Foreskin keratinocyte (primary cell): ENCODE measurements at places on chromosomes 1 and 21. TPM values are rescaled to one million over a fixed set of nuclear protein-coding genes. Genes with fewer than 3 reads are reported as not detected.

Gene DNAH14
- total RNA-seq = 13.9 and 15.2 TPM in 2 replicates

Gene MXRA8
- total RNA-seq = 0.32 and 0.37 TPM in 2 replicates

Gene CELA2A
- not detected in 2 replicates for total RNA-seq

Gene EDN2
- total RNA-seq = 0.11 and 0.27 TPM in 2 replicates

Gene PADI2
- total RNA-seq = 0.56 and 0.95 TPM in 2 replicates

Gene OR10Z1
- total RNA-seq = not detected in 2 replicates

Gene GBP5
- not detected in 2 replicates for total RNA-seq

Gene PRKAA2
- total RNA-seq = 0.18 and 0.20 TPM in 2 replicates

Gene AKT3
- 5.7 and 8.3 TPM in 2 replicates for total RNA-seq

Gene RHOU
- 0.46 and 1.1 TPM in 2 replicates for total RNA-seq

Gene S100A3
- 14.3 and 18.5 TPM in 2 replicates for total RNA-seq

Gene AGBL4
- total RNA-seq = not detected in 2 replicates

Gene ZBTB7B
- 26.2 and 32.8 TPM in 2 replicates for total RNA-seq

Gene TSPAN1
- 80.3 and 93.6 TPM in 2 replicates for total RNA-seq

Gene EXO1
- total RNA-seq = 19.6 and 26.4 TPM in 2 replicates

Gene CYB5RL
- 2.5 and 2.8 TPM in 2 replicates for total RNA-seq

Gene ADORA1
- total RNA-seq = 0.21 and 0.71 TPM in 2 replicates

Gene OR2L5
- not detected in 2 replicates for total RNA-seq

Gene ATAD3C
- total RNA-seq = 0.46 and 0.51 TPM in 2 replicates

Gene VCAM1
- total RNA-seq = not detected in 2 replicates

Gene TP53BP2
- total RNA-seq = 16.8 TPM in 2 replicates

Gene CYP4A22
- not detected in 2 replicates for total RNA-seq

Gene PTGFR
- total RNA-seq = 0.04 and 6.0 TPM in 2 replicates

Gene RPTN
- 0.04 and 0.07 TPM in 2 replicates for total RNA-seq

Gene PLA2G2A
- not detected in 2 replicates for total RNA-seq

Gene FNDC5
- total RNA-seq = not detected in 2 replicates

Gene CCDC30
- total RNA-seq = 0.25 and 0.54 TPM in 2 replicates

Gene CLDN14
- total RNA-seq = not detected in 2 replicates

Gene DCDC2B
- not detected in 2 replicates for total RNA-seq
